ENCODE measurements at places on chromosomes 4 and X.

- no peak for DNase-seq
Observed at GRCh38 chr4:20370274-20370673, 118.6 kb downstream of the SLIT2 start.

DNA sequence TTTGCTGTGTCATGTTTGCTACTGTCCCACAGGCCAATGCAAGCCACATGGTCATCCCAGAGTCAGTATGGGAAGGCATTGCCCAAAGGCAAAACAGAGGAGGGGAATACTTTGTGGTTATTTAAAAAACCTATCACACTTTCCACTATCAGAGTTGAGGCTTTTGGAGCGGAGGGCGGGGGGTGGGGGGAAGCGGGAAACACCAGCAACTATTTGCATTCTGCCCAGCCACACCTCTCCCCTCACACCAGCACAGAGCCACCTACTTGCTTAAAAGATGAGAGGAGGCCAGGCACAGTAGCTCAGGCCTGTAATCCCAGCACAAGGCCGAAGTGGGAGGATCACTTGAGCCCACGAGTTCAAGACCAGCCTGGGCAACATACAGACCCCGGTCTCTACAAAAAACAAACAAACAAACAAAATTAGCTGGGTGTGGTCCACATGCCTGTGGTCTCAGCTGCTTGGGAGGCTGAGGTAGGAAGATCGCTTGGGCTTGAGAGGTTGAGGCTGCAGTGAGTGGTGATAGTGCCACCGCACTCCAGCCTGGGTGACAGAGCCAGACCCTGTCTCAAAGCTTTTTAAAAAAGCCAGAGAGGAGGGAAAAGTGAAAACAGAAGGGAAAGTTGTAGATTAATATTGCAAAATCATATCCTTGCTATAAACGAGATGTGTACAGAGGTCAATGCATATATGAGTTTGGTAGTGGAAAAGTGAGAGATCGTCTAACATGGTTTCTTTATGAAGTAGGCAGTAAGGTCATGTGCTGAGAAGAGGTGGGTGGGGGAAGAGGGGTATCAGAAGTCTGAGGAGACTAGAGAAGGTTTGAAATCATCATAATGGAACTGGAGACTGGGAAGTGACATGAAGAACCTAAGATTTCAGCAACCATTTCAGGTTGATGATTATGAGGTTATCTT lies 1.9 kb upstream of the CHST7 start:
- no peak for DNase-seq

DNA sequence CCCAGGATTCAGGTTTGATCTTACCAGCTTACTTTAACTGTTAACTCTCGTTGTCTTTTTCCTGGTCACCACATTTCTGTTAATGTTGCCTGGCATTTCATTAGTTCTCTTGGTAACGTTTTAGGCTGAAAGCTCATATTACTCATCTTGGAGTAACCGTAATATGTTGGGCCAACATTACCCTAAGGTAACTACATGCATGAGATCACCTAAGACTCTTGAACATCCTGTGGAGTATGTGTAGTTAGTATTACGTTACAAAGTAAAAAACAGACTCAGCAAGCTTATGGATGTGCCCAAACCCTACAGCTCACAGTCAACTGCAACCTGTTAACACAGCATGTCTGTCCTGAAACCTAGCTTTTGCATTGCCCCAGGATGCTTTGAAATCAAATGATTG lies 203.3 kb upstream of the HS3ST1 start:
- DNase-seq, result no peak

- DNase-seq, result no peak
Observed at GRCh38 chrX:154401045-154401799, 3.0 kb downstream of the RPL10 start.

GRCh38 chrX:56787734-56788152 lies 58.7 kb downstream of the NBDY start:
- DNase-seq, result no peak

GRCh38 chrX:19761554-19762295 lies 125.7 kb downstream of the SH3KBP1 start:
- DNase-seq, result no peak

DNA sequence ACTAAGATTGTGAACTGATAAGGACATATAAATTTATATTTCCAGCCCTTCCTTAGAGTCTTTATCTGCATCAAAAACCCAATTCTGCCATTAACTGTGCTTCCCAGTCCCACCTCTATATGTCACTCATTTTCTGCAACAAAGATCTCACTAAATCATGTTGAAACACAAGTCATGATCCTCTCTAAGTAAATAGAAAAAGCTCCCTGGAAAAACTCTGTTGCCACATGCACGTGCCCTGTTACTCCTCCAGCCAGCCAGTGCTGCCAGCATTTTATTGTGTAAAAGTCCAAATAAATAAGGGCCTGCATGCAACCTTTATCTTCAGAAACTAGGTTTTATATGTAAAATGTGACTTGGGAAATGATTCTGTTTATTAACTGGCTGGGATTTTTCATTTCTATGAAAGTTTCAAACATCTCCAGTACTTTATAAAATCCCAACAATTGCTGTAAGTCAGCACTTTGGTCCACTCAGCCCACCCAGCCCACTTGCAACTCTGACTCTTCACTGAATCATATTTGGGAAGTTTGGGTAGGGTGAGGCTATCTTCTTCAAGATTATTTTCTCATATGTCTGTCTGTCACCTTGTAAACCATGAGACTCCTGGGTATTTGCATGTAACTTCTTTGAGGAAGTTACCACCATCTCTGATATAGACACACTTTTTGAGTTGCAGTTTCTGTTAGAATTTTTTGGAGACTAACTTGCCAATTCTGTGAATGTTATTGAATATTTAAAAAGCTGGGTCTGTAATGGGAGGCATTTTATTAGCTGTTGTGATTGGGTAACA lies 40.0 kb upstream of the SMARCA5 start:
- no peak for DNase-seq

DNA sequence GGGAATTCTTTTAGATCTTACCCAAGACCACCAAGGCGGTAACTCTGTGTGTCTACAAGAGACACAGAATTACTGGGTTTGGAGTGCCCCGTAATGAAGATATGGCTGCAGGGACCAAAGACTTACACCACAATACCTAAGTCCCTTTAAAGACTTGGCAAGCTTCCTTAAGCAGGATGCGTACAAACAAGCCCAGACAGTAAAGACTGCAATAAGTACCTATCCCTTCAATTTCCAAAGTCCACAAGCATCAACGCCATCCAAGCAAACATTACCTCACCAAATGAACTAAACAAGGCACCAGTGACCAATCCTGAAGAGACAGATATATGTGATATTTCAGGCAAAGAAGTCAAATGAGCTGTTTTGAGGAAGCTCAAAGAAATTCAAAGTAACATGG lies 42.3 kb upstream of the RNF128 start:
- no peak for DNase-seq

GRCh38 chrX:15882704-15883539 lies 28.3 kb upstream of the AP1S2 start:
- DNase-seq, result no peak

GRCh38 chrX:40108959-40109287 lies 11.2 kb upstream of the BCOR start:
- DNase-seq, result no peak

DNA sequence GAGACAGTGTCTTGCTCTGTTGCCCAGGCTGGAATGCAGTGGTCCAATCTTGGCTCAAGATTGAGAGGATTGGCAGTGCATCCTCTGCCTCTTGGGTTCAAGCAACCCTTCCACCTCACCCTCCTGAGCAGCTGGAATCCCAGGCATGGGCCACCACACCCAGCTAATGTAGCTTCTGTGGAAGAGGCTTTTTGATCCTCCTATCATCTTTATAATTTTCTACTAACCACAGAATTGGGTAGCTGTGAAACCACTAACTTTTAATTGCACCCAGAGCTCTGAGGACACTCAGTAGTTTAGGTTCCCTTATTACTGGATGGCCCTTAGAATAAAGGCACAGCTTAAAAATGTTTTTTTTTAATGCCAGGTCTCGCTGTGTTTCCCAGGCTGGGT lies 8.9 kb upstream of the AGA start:
- DNase-seq, result no peak

DNA sequence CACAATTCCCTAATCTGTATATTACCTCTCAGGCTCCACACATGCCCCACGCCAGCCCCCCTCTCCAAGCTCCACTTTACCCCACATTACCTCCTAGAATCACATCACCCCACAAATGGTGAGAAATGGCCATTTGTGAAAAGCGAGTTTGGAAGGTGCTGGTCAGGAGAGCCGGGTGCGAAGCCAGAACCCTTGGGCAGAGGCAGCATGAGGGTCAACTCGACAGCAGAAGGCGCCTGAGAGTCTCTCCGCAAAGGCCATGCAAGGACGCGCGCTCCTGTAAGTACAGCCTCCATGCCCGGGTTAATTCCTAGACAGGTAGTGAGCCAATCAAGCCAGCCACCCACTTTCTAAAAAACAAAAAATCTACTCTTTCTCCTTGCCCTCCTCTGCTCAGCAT lies 42.4 kb downstream of the RHOXF2 start:
- no peak for DNase-seq

GRCh38 chrX:154125391-154126040 lies 18.5 kb upstream of the OPN1LW start:
- DNase-seq, result no peak

DNA sequence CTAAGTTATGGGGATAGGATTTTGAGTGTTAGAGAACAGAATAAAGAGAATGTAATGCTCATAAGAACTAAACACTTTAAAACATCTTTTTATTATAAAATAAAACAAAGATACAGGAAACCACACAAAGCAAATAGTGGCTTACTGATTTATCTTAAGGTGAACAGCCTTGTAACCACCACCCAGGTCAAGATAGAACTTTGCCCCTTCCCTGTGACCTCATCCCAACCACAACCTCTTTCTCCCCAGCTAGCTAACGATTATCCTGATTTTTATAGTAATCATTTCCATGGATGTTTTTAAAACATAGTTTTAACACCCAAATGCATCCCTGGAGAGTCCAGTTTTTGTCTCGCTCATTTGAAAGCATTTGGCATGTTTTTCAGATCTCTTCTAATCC lies 17.0 kb downstream of the HELT start:
- DNase-seq, result no peak

GRCh38 chr4:1410491-1411325 lies 4.5 kb upstream of the NKX1-1 start:
- DNase-seq, result peak; percentile 48

- DNase-seq, result no peak
Observed at GRCh38 chrX:108049649-108050048, 4.8 kb downstream of the VSIG1 start.

GRCh38 chr4:4323705-4324534 lies 33.9 kb downstream of the ZBTB49 start:
- DNase-seq, result no peak

DNA sequence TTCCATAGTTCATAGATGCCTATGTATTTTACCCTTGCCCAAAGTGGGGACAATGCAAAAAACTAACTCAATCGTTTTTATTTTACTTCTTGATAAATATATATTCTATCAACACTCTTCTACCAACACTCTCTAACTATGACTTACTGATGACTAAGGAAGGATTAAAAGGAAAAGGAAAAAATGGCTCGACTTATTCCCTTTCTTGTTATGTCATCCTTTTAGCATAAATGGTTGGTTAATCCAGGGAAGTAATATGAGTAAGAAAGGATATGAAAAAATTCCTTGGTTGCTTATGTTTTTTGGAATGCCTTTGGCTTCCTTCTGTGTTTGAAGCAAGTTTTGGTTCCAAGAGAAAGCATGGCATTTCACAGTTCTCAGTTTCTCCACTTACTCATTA lies 1087.1 kb downstream of the C4orf33 start:
- DNase-seq, result no peak

GRCh38 chr4:136664988-136665387 lies 867.3 kb downstream of the PCDH18 start:
- no peak for DNase-seq

DNA sequence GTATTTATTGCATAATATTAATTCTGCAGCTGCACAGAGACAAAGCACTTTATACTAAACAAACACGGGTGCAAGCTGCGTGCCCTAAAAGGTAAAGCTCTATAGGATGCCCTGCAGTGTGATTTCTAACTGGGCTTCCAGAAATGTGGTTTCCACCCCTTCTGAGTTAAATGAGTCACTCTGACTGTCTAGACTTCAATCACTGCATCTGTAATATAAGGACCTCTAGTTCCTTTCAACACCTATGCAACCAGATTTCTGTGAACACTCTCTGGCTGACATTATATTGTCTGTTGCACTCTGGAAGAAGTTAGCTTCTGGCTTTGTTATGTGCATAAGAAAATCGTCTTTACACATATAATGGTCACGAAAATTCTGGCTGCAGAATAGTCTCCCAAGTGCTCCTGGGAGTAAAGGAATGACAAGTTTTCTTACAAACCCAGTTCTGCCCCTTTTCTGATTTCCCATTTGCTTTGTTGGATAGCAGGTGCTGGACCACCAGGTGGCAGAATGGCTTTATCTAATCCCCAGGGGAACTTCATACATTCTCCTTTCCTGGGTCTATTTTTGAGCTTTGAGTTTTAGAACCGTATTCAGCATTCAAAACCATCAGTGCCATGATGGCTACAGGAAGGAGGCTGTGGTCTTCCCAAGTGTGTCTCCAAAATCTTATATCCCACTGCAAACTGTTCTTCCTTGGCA lies 842.2 kb downstream of the STIM2 start:
- DNase-seq, result peak; percentile 1

DNA sequence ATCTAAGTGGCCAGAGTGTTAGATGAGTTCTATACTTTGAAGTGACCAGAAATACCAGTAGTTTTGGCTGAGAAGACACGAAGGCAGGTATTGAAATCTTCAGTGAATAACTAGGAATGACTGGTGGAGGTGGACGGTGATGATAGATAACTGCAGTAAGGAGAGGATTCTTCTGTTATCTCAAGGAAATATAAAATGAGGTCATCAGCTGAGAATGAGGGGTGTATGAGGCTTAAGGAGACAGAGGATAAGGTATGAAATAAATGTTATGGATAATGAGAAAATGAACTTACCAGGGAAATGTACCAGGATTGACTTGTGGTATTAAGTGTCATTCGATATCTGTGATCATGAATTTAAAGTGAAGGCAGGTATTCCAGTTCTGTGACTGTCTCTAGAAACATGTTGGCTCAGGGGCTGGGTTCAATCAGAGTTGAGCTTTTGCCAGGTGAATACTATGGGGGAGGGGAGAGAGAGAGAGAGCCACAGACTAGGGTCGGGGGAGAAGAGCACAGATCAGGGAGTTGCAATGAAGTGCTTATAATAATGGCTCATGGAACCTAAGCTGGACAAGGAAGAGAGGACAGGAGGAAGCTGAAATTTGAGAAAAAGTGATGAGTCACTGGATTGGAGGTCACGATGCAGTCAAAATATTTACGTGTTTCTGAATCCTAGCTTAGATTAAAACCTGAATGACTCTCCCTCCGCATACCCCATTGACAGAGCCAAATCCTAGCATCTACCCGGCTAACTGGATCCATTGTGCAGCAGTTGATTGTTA lies 37.5 kb upstream of the BRS3 start:
- DNase-seq, result no peak

- no peak for DNase-seq
Observed at GRCh38 chr4:121448231-121448630, 67.4 kb upstream of the QRFPR start.

GRCh38 chr4:6746721-6747293 lies 30.8 kb downstream of the BLOC1S4 start:
- DNase-seq, result no peak

DNA sequence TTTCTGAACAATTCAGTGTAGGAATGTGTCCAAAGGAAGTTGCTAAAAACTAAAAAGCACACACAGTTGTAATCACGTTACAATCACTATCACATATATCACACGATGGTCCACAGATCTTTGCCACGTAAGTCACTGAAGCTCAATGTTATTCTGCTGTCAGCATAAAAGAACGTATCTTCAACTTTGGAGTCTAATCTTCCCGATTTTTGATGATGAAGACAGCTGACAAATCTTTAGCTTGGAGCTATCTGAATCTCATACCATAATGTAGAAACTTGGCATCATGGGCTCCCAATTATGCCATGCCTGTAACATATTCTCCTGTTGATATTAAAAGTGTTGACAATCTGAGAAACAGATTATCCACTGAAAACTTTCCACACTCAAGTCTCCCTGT lies 158.4 kb downstream of the UBE2NL start:
- DNase-seq, result no peak

Measured in Kasumi-1 (cell line).